Activated CD8-positive, alpha-beta memory T cell treated with anti-CD3 and anti-CD28 coated beads, Interleukin-2, amount 50 U/mL, for 4 hours (primary cell): ENCODE measurements at places on chromosomes 2 and 18.

- DNase-seq = no peak
These were observed 32.3 kb downstream of the NCK2 start for GRCh38 chr2:105777031-105777482.

DNA sequence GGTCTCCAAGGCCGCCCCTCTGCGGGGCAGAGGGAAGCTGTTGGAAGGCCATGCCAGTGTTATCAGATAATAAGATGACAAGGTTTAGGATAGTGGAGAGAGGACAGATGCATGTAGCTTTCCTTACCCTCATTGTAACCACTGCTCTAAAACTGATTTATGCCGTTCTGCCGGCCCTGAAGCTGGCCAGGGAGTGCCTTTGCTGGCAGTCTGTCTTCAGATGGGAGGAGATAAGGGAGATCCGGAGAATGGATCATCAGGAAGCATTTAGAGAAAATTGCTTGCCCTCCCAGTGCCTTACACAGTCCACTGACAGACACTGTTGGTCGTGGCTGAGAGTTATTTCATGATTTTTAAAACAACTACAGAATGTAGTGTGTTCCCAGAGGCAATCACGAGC is 35.4 kb upstream of the MYO3B start:
- no peak for DNase-seq

DNA sequence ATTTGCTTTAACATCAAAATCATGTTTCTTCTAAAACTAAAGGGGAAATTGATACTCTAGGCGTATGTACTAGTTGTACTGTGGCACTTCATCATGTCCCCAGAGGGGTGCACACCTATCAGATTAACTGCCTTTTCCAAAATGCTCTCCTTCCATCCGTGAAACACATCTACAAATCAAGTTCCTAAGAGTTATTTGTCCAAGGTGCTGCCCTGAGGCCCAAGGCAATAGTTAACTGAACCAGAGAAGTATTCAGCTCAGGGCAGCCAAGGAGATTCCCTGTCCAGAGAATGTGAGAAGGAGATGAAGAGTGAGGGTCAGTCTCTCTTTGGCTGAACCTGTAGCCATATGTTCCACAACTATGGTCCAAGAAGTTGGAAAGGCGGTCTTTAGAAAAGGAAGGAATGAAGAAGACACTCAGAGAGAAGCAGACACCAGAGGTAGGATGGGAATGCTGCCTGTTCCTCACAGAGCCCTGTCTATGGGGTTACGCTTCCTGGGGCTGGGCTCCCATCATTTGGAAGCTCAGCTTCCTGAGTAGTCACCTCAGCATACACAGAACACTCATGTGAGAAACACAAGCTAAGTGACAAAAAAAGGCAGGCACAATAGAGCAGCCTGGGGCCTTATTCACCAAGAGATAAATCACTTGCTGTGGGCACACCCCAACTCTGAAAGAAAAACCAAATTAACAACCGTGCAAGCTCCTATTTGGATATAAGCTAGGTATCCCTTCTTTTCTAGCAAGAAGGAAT is 55.6 kb downstream of the ANKRD44 start:
- DNase-seq = no peak

GRCh38 chr2:206004004-206004693 is 81.8 kb downstream of the INO80D start:
- DNase-seq = no peak

DNA sequence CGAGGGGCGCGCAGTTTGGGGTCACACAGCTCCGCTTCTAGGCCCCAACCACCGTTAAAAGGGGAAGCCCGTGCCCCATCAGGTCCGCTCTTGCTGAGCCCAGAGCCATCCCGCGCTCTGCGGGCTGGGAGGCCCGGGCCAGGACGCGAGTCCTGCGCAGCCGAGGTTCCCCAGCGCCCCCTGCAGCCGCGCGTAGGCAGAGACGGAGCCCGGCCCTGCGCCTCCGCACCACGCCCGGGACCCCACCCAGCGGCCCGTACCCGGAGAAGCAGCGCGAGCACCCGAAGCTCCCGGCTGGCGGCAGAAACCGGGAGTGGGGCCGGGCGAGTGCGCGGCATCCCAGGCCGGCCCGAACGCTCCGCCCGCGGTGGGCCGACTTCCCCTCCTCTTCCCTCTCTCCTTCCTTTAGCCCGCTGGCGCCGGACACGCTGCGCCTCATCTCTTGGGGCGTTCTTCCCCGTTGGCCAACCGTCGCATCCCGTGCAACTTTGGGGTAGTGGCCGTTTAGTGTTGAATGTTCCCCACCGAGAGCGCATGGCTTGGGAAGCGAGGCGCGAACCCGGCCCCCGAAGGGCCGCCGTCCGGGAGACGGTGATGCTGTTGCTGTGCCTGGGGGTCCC is at the start of gene ITGA4:
Gene ITGA4 (plus strand): TSS at position 266 of the 620 bp plus-strand sequence. CDS start 269 bp downstream, at position 535.
- peak; percentile 88 for DNase-seq

DNA sequence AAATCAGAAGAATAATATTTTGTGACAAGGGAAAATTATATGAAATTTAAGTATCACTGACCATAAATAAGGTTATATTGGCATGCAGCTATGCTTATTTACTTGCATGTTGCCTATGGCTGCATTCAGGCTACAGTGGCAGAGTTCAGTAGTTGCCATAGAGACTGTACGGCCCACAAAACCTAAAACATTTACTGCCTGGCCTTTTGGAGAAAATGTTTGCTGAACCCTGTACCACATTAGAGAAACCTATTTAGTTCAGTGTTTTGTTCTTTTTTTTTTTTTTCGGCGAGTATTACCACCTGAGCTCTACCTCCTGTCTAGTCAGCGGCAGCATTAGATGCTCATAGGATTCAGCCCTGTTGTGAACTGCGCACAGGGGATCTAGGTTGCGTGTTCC is 163.7 kb downstream of the MCFD2 start:
- no peak for DNase-seq

GRCh38 chr18:45335282-45336043 is 279.8 kb upstream of the SLC14A2 start:
- no peak for DNase-seq

- no peak for DNase-seq
These were observed 11.8 kb downstream of the CHPF start for GRCh38 chr2:219531639-219532377.

GRCh38 chr18:524466-524865 is 24.0 kb upstream of the COLEC12 start:
- no peak for DNase-seq

DNA sequence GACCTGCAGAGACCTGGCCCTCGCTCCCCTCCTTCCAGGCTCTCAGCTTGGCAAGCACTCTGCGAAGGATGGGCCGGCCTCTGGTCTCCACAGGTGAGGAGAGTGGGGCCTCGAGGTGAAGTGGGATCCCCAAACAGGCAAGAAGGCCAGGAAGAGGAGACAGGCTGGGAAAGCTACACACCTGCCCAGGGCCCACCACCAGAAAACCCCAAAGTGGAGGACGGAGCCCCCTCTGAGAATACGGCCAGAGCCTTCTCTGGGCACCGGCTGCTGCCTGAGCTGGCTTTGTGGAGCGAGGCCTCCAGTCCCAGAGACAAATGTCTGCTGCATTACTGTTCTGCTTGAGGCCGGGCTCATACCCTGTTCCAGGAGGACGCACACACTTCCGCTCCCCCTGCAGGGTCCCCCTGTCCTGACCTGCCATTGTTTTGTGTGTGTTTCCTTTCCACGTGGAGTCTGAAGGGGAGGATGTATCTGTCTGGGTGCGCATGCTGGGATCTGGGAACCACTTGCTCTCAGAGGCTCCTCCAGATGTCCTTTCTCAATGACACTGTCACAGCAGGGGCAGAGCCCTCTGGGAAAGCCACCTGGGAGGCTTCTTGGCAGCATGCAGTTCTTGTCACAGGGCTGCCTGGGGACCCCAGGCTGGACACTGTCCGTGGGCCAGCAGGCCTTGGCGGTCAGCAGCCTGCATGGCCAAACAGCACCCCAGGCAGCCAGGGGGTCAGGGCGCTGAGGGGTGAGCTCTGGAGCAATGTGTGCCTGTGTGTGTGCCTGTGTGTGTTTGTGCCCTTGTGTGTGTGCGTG is 20.8 kb downstream of the KCNF1 start:
- no peak for DNase-seq

GRCh38 chr2:71462056-71462605 is 8.8 kb downstream of the DYSF start:
- DNase-seq = no peak

DNA sequence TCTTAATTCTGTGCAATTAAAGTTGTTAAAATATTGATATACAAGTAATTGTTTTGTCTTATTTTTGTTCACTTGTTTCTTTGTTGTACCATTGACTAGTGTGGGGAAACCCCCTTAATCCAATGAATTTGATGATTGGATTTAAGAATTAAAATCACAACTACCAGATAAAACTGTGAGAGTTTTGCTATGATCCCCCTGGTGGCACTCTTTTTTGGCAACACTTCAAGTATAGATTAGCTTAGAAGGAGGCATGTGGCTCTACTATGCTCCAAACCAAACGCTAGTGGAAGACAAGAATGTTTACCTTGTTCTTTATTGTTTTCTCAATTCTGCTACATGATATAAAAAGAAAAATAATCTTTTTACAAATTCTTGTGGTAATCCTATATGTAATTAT is 477.8 kb upstream of the ETAA1 start:
- DNase-seq = no peak

GRCh38 chr2:58923869-58924268 is 682.7 kb upstream of the FANCL start:
- no peak for DNase-seq

- no peak for DNase-seq
These were observed 49.8 kb downstream of the PLEK start for GRCh38 chr2:68414876-68415275.

GRCh38 chr2:17422061-17422460 is 96.2 kb downstream of the RAD51AP2 start:
- no peak for DNase-seq

DNA sequence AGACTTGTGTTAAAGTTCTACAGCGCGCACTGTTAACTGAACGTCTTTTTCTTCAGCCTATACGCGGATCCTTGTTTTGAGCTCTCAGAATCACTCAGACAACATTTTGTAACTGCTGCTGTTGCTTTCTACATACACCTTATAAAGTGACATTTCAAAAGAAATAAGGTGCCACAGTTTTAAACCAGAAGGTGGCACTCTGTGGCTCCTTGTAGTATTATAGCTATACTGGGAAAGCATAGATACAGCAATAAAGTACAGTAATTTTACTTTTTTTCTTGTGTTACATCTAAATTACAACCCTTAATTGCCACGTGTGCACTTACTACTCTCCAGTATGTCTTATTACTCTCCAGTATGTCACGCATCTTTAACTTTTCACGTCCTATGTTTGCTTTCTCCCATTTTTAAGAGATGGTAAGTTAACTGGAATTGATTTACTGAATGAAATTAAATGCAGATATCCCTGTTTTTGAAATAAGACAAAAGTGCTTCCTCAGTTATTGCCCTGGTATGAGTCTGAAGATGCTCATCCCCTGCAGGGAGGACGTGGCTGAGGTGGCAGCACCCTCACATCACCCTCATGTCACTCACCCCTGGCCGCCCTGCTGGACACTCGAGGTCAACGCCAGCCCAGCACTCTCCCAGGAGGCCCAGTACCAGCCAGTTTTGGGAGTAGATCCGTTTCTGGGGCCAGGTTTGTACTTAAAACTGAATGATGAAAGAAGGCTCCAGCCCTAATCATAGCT is 37.8 kb downstream of the GORASP2 start:
- no peak for DNase-seq

DNA sequence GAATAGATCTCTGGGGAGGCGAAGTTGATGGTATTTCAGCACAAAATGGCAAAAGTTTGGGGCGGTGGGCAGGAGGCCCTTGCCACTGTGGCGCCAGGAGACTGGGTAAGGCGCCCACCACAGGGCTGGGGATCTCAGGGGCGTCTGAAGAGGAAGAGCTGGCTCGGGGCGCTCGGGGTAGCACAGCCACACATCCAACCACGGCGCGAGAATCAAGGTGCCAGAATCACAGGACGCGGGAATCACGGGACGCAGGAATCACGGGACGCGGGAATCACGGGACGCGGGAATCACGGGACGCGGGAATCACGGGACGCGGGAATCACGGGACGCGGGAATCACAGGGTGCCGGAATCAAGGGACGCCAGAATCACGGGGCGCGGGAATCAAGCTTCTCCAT is 174.4 kb downstream of the TMEM18 start:
- DNase-seq = no peak

DNA sequence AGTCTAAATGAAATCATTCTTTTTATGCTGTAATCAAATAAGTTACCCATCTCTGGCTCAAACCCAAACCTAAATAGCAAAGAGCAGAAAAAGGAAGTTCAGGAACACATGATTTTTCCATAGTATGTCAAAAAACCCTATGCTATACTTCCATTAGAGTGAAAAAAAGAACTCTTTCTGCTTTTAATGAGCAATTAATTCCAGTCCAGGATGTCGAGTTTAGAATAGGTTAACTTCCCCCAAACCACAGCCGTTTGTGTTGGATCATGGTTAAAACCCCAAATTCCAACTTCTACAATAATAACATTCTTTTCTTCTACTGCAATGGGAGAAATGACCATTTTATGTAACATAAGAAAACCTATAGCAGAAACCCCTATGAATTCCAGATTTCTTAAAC is 171.1 kb upstream of the NRP2 start:
- no peak for DNase-seq

GRCh38 chr2:70994009-70994698 is 519 bp downstream of the TEX261 start:
- peak; percentile 46 for DNase-seq

- DNase-seq = peak; percentile 90
These were observed at the start of gene PLEKHH2 for GRCh38 chr2:43637030-43637803. TSS of gene PLEKHH2 (plus strand) at chr2:43637260. CDS start at chr2:43644674, 7,414 bp downstream.

DNA sequence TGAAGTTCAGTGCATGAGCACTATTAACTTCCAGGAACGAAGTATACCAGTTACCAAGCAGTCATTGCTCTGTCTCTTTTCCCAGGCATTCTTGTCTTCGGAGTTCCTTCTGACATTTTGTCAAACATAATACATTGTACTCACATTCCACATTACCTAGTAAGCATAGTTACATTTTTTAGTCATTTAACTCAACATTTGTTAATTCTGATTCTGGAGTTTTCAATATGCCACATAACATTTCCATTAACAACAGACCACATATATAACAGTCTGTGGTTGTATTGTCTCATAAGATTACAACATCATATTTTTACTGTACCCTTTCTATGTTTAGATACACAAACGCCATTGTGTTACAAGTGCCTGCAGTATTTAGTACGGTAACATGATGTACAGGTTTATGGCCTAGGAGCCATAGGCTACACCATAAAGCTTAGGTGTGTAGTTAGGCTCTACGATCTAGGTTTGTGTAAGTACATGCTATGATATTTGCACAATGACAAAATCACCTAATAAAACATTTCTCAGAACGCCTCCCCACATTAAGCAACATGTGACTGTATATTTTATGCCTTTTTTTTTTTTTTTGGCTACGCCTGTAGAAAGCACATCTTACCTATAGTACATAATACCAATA is 187.1 kb downstream of the DYM start:
- DNase-seq = no peak

- DNase-seq = no peak
These were observed 27.7 kb downstream of the TMEM182 start for GRCh38 chr2:102789349-102790090.
